ENCODE measurements at places on chromosomes 13 and 19.

DNA sequence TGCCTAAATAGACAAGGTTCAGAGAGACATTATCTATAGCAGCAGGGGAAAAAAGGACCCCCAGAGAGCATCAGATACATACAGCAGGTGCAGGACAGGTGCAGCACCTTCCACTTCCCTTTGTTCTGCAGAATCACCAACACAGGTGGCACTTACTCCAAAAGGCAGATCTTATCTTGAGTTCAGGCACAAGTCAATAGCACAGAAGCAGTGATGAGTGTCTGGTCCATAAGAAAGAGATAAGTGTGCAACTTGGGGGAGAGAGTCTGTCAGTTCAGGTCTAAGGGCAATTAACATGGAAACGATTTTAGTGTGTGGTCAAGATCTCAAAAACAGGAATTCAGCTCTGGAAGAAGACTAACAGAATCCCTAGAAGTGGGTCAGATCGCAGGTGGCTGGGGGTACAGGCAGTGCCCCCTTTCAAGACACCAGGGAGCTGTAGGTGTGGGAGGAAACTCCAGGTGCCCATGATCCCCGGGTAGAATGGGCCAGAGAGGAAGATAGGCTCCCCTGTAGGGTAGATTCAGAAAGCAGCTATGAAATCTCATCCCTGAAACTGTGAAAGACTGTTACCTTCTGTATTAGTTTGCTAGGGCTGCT, 40.6 kb downstream of the TNFSF11 start:
- no peak overlapping the region for H3K27ac ChIP-seq
- H3K4me1 ChIP-seq: no peaks in the 10 kb centered on the region
- H3K4me3 ChIP-seq: no peak overlapping the region

DNA sequence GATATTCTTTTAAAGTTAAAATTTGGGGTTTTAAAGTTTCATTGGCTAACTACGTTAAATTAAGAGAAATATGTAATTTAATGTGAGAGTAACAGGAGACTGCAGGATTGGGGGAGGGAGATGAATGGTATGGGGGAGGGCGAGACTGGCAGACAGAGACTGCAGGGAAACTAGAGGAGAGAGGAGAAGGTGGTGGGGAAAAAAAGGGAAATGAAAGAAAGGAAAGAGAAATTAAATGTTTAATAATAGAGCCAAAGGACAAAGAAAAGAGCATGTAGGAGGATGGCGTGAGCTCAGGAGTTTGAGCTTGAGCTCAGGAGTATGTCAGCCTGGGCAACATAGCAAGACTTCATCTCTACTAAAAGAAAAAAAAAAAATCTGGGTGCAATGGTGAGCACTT, 115.9 kb downstream of the RFC3 start:
- no peaks in the 10 kb centered on the region for H3K36me3 ChIP-seq
- no peak for DNase-seq
- H3K27me3 ChIP-seq: no peaks in the 10 kb centered on the region
- no peak overlapping the region for H3K27ac ChIP-seq

GRCh38 chr19:10283301-10284064, 3.3 kb upstream of the ICAM4 start:
- H3K27me3 ChIP-seq: peaks cover 8% of the 10 kb centered on the region
- H3K4me3 ChIP-seq: no peak overlapping the region
- DNase-seq: no peak
- peaks cover 38% of the 10 kb centered on the region for H3K4me1 ChIP-seq
- no peak overlapping the region for H3K27ac ChIP-seq

- H3K4me3 ChIP-seq: no peak overlapping the region
- peaks cover 7% of the 10 kb centered on the region for H3K36me3 ChIP-seq
- no peaks in the 10 kb centered on the region for H3K4me1 ChIP-seq
- DNase-seq: no peak
These were observed 8.6 kb downstream of the ALDH16A1 start for GRCh38 chr19:49461656-49462055.

DNA sequence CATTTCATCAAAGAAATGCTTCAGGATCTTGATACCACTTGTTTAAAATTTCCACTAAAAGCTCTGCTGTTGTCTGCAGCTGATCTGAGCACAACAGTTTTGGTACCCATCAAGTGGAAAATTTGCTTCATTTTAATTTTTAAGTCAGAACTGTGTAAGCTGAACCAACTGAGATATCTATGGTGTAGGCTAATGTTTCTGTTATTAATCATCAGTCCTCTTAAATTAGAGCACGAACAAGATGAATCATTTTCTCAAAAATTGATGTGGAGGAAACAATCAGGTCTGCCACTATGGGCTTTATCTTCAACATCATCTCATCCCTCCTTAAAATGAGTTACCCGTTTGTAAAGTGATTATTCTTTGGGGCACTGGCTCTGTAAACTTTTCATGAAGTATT, 221.5 kb upstream of the NBEA start:
- no peaks in the 10 kb centered on the region for H3K36me3 ChIP-seq
- H3K4me3 ChIP-seq: no peak overlapping the region
- H3K27ac ChIP-seq: no peak overlapping the region
- no peak for DNase-seq
- H3K27me3 ChIP-seq: no peaks in the 10 kb centered on the region
- no peaks in the 10 kb centered on the region for H3K4me1 ChIP-seq

DNA sequence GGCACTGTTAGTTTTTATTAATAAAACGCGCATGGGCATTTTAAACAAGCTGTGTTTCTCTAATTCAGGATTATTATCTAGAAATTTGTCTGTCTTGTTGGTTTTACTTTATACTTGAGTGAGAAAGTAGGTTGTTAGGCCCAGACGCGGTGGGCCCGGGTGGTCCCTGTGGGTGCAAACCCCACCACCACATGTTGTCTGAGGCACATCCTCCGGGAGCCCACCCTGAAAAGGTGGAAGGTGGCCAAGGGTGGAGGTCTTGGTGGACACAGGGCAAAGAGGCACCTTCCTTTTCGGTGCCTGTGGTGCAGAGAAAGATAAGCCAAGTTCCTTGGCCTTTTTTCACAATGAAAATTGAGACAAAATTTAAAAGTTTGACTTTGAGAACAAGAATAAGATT, 16.6 kb downstream of the ATP4B start:
- no peak for DNase-seq
- H3K4me3 ChIP-seq: no peak overlapping the region

DNA sequence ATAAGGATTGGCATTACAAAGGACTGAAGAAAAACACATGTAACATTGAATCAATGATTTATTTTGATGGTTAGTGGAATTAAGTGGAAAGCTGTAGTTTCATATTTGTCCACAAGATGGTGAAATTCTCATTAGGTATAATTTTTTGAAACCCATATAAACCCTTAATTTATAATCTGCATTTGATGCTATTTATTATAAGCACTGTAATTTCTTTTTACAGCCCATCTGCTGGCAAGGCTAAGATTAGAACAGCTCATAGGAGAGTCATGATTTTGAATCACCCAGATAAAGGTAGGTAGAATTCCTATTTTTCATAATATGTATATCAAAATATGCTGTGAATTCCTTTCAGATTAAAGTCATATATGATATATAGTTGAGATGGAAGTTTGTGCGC, 62.2 kb downstream of the DNAJC15 start:
- DNase-seq: no peak
- peaks cover 15% of the 10 kb centered on the region for H3K36me3 ChIP-seq
- H3K27me3 ChIP-seq: no peaks in the 10 kb centered on the region
- no peak overlapping the region for H3K4me3 ChIP-seq
- H3K4me1 ChIP-seq: peaks cover 12% of the 10 kb centered on the region
- H3K27ac ChIP-seq: no peak overlapping the region

Measured in activated naive CD8-positive, alpha-beta T cell treated with anti-CD3 and anti-CD28 coated beads, Interleukin-2, amount 50 U/mL, for 24 hours (primary cell).